ENCODE measurements at places on chromosomes 7 and 10. TPM values are rescaled to one million over a fixed set of nuclear protein-coding genes. Genes with fewer than 3 reads are reported as not detected.

The TMEM139 gene
- 0.64 TPM for total RNA-seq

DNA sequence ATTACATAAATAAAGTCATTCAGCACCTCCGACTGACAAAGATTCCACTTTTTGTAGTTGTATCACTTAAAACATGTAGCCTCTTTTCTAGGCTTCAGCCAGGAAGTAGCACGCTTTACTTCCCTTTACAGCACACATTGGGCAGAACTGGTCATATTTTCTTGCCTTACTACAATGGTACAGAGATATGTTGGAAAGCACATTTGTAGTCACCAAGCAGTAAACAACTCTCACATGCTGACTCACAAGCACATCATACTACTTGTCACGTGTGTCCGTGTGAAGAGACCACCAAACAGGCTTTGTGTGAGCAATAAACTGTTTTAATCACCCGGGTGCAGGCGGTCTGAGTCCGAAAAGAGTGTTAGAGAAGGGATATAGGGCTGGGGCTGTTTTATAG is 1071.8 kb downstream of the DNAJB9 start:
- DNase-seq = no peak

DNA sequence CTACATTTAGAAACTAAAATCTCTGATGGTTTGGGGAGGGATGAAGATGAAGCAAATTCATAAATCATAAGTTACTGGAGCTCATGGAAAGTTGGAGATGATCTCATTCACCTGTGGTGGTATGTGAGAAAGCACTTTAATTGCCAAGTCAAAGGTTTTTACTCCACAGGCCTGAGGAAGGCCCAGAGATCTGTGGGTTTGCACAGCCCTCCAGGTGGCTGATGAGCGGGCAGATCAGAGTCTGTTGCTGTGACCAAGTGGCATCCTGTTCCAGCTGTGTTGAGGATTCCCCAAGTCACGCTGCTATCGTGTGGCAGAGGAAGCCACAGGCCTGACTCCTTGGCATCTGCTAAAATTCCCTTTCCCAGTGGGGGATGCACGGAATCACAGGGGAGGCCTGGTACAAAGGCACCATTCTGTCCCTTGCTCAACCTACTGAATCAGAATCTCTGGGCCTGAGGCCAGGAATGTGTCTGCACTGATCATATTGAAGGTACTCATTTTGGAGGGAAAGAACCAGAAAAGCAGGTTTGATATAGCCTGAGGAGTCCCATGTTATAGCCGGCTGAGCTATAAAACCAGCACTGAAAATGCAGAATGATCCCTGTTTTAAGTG is 19.7 kb upstream of the DDC start:
- no peak for DNase-seq

- no peak for DNase-seq
Observed at GRCh38 chr10:1774796-1775195, 37.5 kb upstream of the ADARB2 start.

The CPED1 gene
- 6.0 TPM for total RNA-seq
